AG04450 (cell line): ENCODE measurements at places on chromosomes 1 and 21. TPM values are rescaled to one million over a fixed set of nuclear protein-coding genes. Genes with fewer than 3 reads are reported as not detected.
A peak's percentile ranks its signal among the peaks of the same experiment; 100 is the strongest.

- no peak for DNase-seq
Measured at GRCh38 chr1:175441791-175442190, 249.2 kb upstream of the KIAA0040 start.

GRCh38 chr1:66210635-66211244 is 323.2 kb upstream of the SGIP1 start:
- DNase-seq: no peak

DNA sequence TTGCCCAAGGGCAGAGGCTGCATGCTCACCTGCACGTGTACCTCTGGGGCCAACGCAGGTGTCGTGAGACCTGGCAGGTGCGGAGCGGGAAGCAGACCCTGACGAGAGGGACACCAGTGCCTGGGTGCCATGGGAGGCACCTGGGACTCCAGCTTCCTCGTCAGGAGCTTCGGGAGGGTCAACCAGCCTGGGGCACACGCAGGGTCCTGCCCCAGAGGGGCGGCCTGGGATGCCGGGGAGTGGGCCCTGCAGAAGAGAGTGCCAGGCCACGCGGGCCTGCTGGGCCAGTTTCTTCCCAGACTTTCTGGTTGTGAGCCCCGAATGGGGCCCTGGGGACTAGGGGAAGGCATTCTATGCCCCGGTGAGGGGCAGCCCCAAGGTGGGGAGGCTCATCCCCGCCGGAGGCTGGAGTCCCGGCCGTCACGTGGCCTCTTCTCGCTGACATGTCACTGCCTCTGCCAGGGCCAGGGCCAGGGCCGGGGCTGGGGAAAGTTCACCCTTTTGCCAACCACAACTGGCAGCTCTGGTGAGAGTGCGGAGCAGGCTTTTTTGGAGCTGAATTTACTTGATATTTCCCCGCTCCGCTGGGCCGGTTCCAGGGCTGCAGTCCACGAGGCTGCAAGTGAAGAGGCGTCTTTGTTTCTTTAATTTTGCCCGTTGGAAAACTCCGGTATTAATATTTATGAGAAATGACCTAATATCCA is 38.5 kb upstream of the ACTRT2 start:
- DNase-seq: no peak

DNA sequence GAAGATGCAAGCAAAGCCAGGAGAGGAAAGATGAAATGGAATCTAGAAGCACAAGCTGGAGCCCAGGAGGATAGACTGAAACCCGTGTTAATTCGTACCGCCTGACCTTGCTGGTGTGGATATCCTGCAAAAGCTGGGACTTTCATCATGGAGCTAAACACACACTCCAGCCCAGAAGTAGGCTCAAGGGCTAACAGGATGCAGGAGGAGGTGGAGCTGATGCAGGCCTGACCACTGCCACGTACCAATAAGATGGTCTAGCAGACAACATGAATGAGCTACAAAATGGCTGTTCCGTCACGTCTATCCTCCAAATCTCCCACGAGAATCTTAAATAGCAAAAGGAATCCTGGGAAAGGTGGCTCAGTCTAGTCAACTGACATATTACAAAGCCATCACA is 270.3 kb downstream of the SDCCAG8 start:
- no peak for DNase-seq

- DNase-seq: no peak
Measured at GRCh38 chr21:44648557-44649311, 2.5 kb downstream of the KRTAP10-11 start.

DNA sequence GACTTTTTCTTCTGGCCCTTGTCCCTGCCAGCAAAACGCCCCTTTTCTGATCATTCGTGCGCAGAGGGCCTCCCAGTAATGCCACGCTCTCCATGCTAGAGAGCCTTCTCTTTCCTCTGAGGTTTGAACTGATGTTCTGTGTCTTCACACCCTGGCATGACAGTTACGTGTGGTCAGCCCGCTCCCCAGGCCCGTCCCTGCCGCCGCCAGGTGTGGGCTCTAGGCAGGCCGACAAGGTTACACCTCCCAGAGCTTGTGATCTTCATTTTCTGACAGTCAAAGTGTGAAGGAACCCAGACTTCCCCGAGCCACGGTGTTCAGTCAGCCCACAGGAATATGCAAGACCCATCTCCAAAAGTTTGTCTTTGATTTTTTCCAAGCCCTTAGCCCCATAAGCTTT is 265.6 kb downstream of the TM2D1 start:
- DNase-seq: no peak

DNA sequence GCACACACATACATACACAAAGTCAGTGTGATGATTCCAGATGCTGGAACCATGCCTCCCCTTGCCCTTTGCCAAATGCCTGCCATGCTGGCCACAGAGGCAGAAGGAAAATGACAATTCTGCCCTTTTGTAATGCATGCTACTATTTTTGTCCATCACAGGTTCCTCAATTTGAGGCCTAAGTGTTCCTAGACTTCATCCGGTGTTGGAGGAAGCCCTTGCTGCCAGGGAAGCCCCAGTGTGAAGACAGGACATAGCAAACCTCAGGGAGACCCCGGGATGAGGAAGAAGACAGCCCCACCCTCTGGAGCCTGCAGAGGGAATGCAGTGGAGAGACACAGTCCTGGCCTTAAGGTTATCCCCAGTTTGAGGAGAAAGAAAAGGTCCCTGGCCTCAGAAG is 14.4 kb downstream of the PRR9 start:
- no peak for DNase-seq

DNA sequence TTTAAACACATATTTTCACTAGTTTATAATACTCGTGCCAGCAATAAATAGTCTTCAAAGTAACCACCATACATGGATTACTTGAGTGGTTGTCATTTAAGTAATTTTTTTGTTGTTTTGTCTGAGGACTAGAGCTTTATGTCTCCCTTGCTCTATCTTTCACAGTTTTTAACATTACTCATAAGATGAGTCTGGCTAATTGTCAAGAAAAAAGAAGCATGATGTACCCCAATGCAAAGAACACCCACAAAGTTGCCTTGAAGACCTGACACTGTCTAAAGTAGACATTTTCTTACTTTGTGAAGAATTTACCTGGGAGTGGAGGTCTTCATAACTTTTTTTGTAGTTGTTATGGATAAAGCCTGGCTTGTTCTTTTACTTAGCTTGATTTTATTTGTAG is 210.4 kb upstream of the BRINP3 start:
- DNase-seq: no peak

DNA sequence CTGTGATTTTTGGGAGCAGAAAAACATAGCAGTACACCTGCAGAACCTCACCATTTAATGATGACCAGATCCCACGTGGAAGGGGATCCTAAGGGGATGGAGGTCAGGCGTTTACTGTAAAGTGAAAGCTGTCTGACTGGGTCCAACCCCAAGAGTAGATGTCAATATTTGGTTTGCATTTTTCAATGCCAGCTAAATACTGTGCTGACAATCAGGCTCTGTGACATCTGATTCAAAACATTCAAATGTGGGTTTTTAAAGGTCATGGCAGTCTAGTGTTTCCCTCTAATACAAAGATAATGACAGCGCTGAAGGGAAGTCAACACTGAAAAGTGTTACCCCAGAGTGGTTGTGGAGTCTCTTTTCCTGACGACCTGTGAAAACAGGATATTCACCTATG is 68.1 kb downstream of the SPAG17 start:
- no peak for DNase-seq

DNA sequence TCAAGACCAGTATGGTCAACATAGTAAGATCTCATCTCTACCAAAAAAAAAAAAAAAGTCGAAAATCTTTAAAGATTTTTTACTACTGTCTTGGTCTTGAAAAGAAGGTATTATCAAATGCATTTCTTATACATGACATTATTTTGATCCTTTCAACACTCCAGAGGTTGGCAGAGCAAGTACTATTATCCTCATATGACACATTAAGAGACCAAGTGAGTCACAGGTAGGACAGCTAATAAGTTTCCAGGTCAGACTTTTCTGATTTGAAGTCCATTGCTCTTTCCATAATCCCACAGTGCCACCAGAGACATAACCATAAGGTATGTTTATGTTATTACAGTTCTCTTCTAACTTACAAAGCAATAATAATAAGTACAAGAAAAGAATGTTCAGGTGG is 15.2 kb downstream of the DBT start:
- no peak for DNase-seq

GRCh38 chr1:201371792-201372191 is 5.7 kb downstream of the TNNT2 start:
- DNase-seq: no peak

DNA sequence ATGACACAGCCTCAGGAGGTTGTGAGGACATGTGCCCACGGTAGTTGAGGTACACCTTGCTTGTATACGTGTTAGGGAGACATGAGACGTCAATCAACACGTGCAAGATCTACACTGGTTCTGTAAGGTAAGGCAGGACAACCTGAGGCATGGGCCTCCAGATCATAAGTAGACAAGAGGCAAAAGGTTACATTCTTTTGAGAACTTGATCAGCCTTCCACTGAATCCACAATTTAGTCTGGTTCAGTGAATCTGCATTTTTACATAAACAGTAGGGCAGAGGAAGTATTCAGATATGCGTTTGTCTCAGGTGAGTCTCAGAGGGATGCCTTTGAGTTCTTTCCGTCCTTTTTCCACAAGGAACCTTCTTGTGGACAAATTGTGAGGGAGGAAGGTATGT is 348.9 kb downstream of the ASTN1 start:
- no peak for DNase-seq

DNA sequence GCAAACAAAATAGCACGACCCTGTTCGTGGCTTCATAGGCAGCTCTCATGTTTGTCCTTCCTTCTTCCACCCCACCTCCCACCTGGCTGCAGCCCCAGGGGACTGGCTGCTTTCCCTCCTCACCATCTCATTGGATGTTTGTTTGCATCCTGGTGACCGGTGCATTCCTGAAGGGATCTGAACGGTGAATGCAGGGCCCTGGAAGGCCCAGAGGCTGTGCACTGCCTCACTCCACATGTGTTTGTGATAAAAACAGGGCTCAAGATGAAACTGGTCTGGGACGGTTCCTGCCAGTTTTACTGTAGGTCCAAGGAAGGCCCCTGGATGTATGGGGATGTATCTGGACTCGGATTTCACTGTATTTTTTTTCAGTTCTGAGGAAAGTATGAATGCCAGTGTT is 42.8 kb downstream of the CNN3 start:
- DNase-seq: no peak

GRCh38 chr1:15106608-15107007 is 46.9 kb upstream of the TMEM51 start:
- DNase-seq: no peak

GRCh38 chr1:234091876-234092275 is 187.4 kb downstream of the SLC35F3 start:
- DNase-seq: no peak

DNA sequence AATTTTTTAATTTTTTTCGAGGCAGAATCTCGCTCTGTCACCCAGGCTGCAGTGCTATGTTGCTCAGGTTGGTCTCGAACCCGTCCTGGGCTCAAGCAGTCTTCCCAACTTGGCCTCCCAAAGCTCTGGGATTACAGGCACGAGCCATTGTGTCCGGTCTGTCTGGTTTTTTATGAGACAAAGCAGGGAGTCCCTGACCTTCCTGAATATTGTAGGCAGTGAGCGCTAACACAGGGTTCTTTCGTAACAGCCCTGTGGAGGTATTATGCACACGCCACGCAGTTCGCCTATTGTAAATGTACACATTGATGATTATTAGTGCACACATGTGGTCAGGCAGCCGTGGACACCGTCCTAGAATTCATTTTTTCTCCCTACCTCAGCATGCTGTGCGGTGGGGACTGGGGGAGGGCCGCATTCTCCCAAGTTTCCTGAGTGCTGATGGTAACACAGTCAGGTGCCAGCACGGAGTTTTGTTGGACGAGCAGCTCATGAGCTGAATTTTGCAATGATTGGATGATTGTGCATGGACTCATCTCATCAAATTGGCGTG is 19.6 kb downstream of the SPSB1 start:
- no peak for DNase-seq

DNA sequence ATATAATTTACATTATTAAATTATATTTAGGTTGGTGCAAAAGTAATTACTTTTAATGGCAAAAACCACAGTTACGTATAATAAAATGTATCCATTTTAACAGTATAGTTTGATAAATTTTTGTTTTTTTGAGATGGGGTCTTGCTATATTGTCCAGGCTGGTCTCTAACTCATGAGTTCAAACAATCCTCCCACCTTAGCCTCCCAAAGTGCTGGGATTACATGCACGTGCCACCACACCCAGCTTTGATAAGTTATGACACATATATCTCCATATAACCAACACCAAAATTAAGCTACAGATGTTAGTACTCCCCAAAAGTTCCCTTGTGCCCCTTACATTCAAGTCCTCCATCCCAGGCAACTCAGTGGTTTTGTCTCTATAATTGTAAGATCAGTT is 163.1 kb downstream of the SMYD3 start:
- DNase-seq: no peak

GRCh38 chr1:72336776-72337175 is 54.4 kb upstream of the NEGR1 start:
- no peak for DNase-seq

- peak; percentile 16 for DNase-seq
Measured at GRCh38 chr1:76074321-76075187, at the start of gene ST6GALNAC3. ST6GALNAC3 (plus strand) TSS chr1:76074746.

GRCh38 chr1:33191731-33192275 is 10.0 kb upstream of the TRIM62 start:
- DNase-seq: no peak

GRCh38 chr1:235004840-235005391 is 123.7 kb downstream of the TOMM20 start:
- DNase-seq: no peak

DNA sequence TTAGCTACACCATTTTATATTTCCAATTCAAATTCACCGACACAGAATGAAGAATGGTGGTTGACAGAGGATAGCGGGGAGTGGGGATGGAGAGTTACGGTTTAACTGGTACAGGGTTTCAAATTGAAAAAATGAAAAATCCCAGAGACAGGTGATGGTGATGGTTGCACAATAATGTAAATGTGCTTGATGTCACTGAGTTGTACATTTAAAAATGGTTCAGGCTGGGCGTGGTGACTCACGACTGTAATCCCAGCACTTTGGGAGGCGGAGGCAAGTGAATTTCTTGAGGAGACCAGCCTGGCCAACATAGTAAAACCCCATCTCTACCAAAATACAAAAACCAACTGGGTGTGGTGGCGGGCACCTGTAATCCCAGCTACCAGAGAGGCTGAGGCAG is 31.2 kb upstream of the SHCBP1L start:
- DNase-seq: no peak

DNA sequence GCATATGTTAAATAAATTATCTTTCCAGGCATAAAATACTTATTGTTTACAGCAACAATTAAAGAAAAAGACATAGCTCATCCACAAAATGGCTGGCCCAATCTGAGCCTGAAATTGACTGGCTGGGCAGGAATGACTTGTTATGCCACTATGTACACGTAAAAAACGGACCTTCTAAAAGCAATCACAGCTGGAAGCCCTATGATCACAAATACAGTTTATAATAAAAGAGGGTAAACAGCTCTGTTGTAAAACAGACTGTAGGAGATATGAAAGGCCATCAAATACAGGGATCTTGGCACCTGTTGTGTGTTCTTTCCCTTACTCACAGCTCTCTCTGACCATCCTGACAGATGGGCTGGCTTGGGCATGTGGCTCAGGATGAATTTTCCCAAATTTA is 70.5 kb upstream of the DMRTA2 start:
- no peak for DNase-seq

- no peak for DNase-seq
Measured at GRCh38 chr1:213983493-213984386, 4.0 kb upstream of the PROX1 start.

Gene PADI2
- not detected in 2 replicates for polyA plus RNA-seq

Gene ZRANB2
- 81.7 and 126 TPM in 2 replicates for polyA plus RNA-seq

Gene SMYD2
- 47.6 and 54.7 TPM in 2 replicates for polyA plus RNA-seq

Gene SH2D2A
- 0.09 TPM in 1 of 2 replicates, not detected in the other for polyA plus RNA-seq

Gene NOS1AP
- polyA plus RNA-seq: 0.04 and 0.12 TPM in 2 replicates

Gene RGS13
- polyA plus RNA-seq: not detected in 2 replicates

Gene TBX15
- not detected in 2 replicates for polyA plus RNA-seq

Gene ZFP69B
- 4.4 and 5.9 TPM in 2 replicates for polyA plus RNA-seq

Gene OR6N1
- polyA plus RNA-seq: not detected in 2 replicates

Gene ZBTB21
- 13.4 and 14.0 TPM in 2 replicates for polyA plus RNA-seq

Gene C1orf167
- polyA plus RNA-seq: 0.11 and 0.32 TPM in 2 replicates

Gene FCAMR
- polyA plus RNA-seq: not detected in 2 replicates
